Dermis microvascular lymphatic vessel endothelial cell (primary cell): ENCODE measurements at places on chromosomes 7 and 10. TPM values are rescaled to one million over a fixed set of nuclear protein-coding genes. Genes with fewer than 3 reads are reported as not detected.

PPP1R17 gene
- not detected in 2 replicates for total RNA-seq

ZNF862 gene
- 6.0 and 10.1 TPM in 2 replicates for total RNA-seq

WEE2 gene
- total RNA-seq: under 0.01 and 0.13 TPM in 2 replicates

TMEM229A gene
- not detected in 2 replicates for total RNA-seq

OPALIN gene
- total RNA-seq: not detected in 2 replicates

C7orf25 gene
- total RNA-seq: 2.6 and 4.4 TPM in 2 replicates

SFRP4 gene
- total RNA-seq: not detected in 2 replicates

PNLIPRP2 gene
- total RNA-seq: not detected in 2 replicates

CALML5 gene
- total RNA-seq: not detected in 2 replicates

FAM25C gene
- total RNA-seq: not detected in 2 replicates
